ENCODE measurements at places on chromosomes 2 and 18.

GRCh38 chr2:237293978-237294377 lies 120.0 kb downstream of the COL6A3 start:
- no peak for DNase-seq

DNA sequence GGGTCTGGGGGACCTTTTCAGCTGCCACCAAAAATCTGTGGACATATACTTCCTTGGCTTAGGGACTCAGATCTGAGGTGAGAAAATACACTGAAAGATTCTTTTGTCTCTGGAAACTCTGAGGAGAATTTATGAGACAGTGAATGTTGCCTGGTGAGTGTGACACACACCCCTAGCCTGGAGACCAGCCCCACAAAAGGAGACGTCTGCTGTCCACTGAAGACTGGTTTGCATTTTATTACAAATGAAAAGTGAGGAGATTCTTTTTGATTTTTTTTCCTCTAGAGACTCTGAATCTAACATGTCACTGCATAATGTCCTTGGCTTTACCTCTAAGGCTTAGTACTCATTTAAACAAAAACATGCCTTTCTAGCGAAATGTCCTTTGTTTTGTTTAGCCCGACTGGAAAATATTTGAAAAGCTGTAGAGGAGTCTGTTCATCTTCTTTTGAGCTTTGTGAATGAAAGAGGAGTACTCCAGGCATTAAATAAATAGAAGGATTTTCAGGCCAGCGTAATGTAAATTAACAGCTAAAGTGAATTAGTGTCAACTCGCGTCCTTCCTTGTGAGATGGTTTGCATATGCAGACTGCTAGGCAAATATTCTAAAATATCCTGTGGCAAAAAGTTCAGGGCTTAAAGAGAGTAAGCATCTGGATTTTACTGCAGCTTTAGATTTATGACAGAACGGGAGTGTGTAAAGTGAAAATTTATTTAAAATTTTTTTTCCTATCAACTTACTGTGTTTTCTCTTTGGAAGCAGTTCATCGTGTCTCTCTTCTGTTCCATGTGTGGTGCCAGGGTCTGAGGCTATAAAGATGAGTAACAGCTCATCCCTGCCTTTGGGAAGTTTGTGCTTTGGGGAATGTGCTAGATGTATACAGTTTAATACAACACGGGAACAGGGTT lies 125.4 kb downstream of the VWA3B start:
- no peak for DNase-seq

DNA sequence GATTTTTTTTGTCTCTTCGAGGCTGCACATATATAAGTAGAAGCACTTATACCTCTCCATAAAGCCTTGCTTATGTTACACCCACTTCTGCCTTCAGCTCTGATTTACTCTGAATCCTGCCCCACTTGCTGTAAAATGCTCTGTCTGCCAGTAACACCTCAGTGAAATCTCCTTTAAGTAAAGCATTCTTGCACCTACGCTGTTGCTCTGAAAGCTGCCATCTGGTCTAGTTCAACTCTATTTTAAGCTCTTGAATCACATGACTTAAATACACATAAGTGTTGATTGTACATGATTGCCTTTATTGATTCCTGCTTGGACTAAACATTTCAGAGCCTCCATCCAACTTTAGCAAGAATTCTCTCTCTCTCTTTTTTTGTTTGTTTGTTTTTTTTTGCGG lies 609.0 kb upstream of the CELF4 start:
- no peak for DNase-seq

DNA sequence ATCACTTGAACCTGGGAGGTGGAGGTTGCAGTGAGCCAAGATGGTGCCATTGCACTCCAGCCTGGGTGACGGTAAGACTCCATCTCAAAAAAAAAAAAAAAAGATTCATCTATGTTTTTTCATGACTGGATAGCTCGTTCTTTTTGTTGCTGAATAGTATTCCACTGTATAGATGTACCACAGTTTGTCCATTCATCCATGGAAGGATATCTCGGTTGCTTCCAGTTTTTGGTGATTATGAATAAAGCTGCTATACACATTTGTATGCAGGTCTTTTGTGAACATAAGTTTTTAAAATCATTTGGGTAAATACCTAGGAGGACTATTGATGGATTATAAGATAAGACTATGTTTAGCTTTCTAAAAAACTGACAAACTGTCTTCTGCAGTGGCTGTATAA lies 90.8 kb downstream of the ACOXL start:
- DNase-seq = no peak

- DNase-seq = no peak
Measured at GRCh38 chr2:240355001-240355891, 80.2 kb upstream of the GPC1 start.

- DNase-seq = no peak
Measured at GRCh38 chr2:5713101-5713500, 20.9 kb downstream of the SOX11 start.

- DNase-seq = no peak
Measured at GRCh38 chr2:207130958-207131521, 34.7 kb downstream of the KLF7 start.

GRCh38 chr18:60022671-60023276 lies 123.0 kb downstream of the PMAIP1 start:
- no peak for DNase-seq

GRCh38 chr2:221555494-221555846 lies 16.6 kb downstream of the EPHA4 start:
- no peak for DNase-seq

DNA sequence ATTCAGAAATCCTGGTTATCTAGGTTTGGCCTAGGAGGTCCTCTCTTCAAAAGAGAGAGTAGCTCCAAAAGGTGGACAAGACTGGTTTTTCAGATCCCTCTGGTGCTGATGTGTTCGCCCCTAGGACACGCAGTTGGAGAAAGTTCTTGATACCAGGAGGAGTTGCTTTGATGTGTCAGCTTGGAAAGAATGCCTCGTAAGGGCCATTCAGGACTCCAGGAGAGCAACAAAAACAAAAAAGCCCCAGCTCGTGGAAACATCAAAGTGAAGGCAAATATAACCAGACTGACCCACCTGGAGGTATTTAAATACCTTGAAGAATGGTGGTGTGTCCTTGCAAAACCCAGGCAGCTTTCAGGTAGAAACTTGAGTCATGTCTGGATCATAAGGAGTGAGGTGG lies 12.5 kb upstream of the LBH start:
- no peak for DNase-seq

DNA sequence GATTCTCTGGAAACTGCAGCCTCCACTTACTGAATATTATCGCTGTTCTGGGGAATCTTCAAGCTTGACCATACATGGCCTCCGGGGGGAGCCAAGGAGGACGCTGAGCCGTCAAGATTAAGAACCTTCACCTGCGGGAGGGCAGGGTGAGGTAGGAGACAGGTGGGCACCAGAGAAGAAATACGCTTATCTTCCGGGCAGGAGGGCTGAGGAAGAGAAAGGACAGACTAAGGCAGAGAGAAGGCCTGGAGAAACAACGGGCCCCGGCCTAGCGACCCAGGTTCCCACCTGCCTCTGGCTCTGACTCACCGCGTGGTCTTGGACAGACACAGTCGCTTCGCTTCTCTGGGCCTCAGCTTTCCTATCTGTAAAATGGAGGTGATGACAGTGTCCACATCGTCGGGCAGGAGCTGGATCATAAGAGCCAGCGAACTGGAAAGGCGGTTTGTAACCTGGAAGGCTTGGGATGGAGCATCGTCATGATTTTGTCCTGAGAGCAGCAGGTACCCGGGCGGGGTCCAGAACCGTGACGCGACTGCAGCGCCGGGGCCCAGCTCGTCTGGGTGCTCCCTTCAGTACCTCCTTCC lies 659 bp downstream of the ZNF142 start:
- DNase-seq = peak; percentile 8
